Stimulated activated CD4-positive, alpha-beta T cell treated with anti-CD3 and anti-CD28 coated beads, Interleukin-15, amount 100 ng/mL, for 48 hours (primary cell): ENCODE measurements at places on chromosomes 3 and 15.

DNA sequence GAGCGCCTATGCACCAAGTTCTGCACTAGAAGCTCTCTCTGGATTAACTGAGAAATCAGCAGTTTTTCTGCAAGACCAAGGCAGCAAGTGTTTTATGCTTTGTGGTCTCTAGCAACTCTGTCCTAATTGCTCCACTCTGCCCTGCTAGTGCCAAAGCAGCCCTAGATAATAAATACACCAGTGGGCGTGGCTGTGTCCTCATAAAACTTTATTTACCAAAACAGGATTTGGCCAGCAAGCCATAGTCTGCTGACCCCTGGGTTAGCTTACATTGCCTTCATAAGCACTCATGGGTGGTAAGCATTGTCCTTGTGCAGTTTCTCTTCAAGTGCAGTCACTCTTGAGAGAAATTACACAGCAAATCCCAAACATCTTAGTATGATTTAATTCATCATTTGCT, 30.7 kb upstream of the SLC24A5 start:
- no peak for DNase-seq

DNA sequence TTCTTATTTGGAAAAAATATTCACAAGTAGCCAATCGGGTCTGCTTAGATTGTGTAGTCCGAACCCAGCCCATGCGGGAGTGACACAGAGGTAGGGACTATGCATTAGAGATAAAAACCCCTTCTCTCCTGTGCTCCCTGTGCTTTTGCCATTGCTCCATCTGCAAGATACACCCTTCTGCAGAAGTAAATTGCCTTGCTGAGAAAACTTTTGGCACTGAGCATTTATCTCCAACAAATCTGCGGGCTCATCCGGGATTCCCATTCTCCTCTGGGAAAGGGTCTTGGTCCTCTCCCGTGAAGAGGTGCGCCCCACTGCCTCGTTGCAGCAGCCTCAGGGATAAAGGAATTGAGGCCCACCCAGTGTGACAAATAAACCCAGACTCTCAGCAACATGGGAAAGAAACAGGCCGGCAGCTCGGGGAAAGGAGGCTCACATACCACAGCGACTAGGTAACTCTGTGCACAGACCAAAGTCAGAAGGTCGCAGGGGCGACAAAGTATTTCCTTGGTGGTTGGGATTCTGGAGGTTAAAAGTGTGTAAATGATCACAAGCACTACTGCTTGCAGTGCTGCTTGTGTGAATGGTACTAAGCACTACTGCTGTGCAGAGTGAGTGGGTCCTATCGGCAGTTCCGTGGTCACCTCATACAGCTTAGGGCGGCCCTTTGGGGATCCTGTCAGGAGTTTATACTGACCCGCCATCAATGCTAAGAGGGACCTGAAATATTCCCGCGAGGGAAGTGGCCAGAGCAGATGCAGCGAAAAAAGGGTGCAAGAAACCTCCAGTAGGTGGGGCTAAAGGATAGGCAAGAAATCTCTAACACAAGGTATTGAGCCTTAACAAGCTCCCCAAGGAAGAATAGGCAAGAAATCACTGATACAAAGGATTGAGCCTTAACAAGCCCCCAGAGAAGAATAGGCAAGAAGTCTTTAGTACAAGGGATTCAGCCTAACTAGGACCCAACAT, 54.3 kb downstream of the GSK3B start:
- DNase-seq = no peak

DNA sequence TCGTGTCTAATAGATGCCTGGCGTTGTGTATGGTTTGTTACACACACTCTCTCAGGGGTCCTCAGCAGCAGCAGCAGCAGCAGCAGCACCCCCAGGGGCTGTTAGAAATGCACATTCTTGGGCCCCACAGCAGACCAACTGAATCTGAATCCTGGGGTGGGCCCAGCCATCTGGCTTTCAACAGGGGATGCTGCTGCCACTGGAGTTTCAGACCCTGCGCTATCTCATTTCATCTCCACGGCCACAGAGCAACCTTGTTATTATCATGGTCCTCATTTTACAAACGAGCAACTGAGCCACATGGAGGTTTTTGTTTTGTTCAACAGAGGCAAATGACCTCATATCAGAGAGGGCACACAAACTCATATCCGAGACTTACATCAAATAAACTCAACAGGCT, 47.7 kb downstream of the MGLL start:
- DNase-seq = no peak

GRCh38 chr15:36887214-36887961, 213.0 kb downstream of the MEIS2 start:
- DNase-seq = no peak

GRCh38 chr3:110178965-110179364, 841.6 kb upstream of the DPPA4 start:
- no peak for DNase-seq

- DNase-seq = no peak
Observed at GRCh38 chr15:47300596-47300995, 416.7 kb upstream of the SEMA6D start.

- DNase-seq = no peak
Observed at GRCh38 chr3:146343551-146343950, 92.6 kb upstream of the PLSCR4 start.

DNA sequence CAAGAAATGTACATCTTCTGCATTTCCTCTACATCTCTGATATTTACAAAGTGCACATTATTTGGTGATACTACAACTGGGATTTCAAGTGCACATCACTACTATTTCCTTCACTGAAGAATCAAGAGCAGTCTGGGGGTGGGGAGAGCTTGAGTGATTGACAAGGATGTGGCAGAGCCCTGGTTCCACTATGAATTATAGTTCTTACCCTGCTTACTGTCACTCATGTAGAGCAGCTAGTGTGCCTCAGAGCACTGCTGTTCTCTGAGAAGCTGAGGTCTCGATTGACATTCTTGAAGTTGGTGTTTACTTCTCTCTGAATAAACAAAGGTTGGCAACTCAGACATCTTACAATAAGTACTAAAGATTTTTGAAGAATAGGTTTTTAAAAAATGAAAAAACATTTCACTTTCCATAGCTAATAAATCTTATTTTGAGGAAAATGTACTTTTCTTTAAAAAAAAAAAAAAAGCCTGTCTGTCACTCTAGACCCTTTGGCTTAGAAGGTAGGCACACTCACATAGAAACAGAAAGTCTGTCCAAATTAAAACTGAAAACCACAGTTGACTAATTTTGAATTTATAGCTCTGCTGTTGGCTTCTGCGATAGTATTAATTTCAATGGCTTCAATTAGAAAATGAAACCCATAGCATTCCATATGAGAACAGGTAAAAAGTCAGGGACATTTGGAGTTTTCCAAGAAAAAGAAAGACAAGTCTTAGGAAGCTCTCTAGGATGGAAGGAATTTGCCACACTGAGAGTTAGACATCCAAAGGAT, 5.6 kb downstream of the GREM1 start:
- no peak for DNase-seq

GRCh38 chr3:47291158-47291753, 8.5 kb downstream of the KLHL18 start:
- DNase-seq = no peak

DNA sequence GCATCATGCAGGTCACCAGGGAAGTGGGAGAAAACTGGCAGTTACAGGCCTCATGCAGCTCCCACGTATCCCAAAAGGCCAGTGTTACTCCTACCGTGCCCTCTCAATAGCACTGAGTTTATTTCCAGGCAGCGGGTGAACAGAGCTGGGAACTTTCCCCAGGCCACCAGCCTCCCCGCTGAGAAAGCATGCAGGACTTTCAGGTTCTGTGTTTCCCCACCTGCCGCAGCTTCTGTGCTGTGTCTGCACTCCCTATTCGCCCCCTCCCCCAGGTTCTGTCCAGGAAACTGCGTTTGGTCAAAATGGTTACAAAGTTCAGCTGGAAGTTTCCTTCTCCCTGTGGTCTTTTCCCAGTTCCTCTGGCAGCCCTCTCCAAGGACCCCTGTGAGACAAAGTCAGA, 21.4 kb downstream of the NEK11 start:
- DNase-seq = no peak

- DNase-seq = no peak
Observed at GRCh38 chr15:73677146-73677607, 7.0 kb upstream of the CD276 start.

- DNase-seq = no peak
Observed at GRCh38 chr15:64048781-64049460, 2.6 kb upstream of the DAPK2 start.

DNA sequence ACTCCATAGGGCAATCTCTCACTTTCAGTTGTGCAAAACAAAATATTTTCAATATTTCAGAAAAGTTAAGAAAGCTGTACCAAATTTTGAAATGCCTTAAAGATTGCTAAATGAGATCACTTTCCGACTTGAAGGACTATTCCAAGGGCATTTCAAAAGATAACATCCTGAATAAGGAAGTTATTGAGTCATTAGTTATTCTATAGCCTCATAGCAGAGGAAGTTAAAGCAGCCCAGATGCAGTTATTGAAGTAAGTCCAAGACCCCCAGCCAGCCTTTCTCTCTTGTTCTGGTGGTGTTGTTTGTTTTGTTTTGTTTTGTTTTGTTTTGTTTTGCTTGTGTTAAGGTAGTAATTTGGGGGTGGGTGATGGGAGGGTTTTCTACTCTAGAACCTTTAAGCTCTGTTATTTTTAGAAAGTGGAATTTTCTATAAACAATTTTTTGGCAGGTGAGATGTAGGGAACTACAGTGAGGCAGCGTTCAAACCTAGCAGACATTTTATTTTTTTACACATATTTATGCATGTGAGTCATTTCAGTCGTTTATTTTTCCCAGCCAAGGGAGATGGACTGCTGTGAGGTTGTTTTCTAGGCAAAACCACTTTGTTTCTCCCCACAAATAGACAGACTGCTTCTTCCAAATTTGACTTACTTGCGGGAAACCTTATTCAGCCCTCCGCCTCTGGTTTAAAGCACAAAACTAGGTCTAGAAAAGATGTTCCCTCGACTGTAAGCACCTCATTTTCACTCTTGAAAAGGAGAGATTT, 216.3 kb upstream of the ARPP21 start:
- no peak for DNase-seq

DNA sequence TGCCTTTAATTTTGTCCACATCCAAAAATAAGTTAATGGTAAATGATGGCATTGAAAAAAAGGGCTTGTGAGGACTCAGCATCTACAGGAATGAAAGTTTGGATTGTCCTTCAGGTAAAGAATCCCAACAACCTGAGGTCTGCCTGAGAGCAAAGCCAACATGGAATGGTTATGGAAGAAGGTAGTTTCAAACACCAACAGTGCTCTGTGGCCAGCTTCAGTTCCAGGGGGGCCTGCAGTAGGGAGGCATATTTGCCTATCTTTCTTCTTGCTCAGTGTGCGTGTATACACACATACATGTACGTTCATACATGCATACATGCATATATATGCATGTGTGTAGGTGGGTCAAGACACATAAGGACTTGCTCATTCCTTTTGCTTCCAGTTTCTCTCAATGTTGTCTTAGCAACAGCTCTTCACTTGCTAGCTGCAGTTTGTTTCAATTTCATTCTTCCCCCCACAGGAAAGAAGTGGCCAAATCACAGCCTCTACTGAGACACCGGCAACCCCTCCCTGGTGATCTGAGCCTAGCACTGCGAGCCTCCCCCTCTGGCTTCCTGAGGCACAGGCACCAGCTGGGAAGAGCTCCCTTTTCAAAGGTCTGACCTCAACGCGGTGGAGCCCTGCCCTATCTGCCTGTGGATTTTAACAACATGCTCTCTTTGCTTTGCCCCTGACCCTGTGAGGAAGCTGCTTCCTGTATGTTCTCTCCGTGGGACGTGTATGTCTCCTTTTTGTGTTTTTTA, 146.2 kb downstream of the KLF13 start:
- DNase-seq = peak; percentile 23

DNA sequence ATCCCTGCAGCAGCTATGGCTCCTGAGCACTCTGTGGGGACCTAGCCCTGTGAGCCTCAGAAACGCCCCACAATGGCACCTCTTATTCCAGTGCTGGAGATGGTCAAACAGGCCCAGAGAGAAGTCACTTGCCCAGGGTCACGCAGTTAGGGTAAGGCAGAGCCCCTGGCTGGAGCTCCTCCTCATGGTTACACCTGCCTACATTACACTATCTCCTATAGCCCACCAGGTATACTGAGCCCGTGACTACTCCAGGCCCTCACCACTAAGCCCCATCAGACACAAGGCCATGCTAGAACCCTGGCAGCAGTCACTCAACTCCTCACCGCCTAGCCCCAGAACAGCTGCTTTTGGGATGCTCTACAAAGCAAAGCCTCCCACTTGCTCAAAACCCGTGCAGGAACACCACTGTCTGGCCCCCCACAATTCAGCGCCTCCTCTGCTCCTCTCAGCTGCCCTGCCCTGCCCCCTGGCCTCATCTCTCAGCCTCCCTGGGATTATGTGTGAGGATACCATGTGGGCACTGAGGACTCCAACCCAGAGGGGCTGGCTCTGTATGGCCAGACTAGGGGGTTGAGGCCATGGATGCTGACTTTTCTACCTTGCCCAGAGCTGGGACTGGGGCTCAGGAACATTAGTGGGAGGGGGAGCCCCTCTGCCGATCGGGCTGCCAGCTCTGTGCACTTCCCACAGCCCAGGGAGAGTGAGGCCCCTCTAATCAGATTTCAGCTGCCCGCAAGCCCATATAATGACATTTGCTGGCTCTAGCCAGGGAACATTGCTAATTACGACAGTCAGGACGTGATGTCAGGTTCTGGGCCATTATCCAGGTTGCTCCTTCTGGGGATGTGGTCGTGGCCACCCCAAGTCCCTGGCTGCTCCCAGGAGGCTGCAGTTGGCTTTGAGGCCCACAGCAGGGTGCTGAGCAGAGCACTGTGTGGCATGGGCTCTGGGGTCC, 4.0 kb downstream of the NT5DC2 start:
- no peak for DNase-seq

- DNase-seq = no peak
Observed at GRCh38 chr3:143769616-143770015, 78.7 kb downstream of the SLC9A9 start.

DNA sequence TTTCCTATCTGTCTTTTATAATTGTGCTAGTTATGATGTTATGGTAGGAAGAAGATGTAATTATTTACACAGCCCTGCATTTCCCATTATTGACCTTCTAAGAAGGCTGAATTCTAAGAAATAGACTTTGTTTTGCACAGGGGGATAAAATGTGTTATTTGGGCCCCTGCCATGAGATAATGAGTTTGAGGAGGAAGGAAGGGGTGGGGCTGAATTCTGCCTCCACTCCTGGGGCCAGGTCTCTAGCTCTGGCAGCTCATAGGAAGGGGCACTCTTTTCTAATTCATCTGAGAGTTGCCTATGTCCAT, 69.2 kb upstream of the GOLGA8B start:
- DNase-seq = no peak

- no peak for DNase-seq
Observed at GRCh38 chr3:47464588-47464987, 11.2 kb downstream of the SCAP start.

DNA sequence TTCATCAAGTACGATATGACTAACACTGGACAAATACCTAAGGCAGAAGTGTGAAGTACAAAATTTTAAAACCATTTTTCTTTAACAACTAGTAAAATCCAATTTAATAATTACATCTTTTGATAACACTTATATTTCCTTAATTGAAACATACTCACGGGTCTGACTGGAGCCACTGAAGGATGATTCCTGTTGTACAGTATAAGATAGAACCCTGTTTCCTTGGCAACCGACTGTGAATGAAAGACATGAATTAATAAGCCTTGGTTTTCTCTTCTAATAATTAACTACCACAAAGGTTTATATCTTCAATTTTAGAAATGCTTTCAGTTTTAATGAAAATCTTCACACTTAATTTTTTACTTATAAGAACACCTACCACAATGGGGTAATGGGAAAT, 19.4 kb downstream of the DHX36 start:
- no peak for DNase-seq

GRCh38 chr3:42923606-42924005, 17.7 kb downstream of the ZNF662 start:
- no peak for DNase-seq
